MV-4-11 (cell line): ENCODE measurements at places on chromosomes 11 and 22.

GRCh38 chr11:104091281-104092096 lies 55.0 kb downstream of the DDI1 start:
- no peak for DNase-seq

GRCh38 chr11:67031791-67032561 lies 9.0 kb downstream of the SYT12 start:
- DNase-seq, result no peak

GRCh38 chr11:69883292-69884255 lies 64.4 kb upstream of the FGF3 start:
- no peak for DNase-seq

GRCh38 chr11:1113405-1114201 lies 38.9 kb downstream of the MUC2 start:
- no peak for DNase-seq

- peak; percentile 53 for DNase-seq
These were observed at the start of gene TMEM184B for GRCh38 chr22:38272373-38273134. TSS of gene TMEM184B (minus strand) at chr22:38273010. CDS start at chr22:38247961, 25,049 bp downstream.

- no peak for DNase-seq
These were observed 10.8 kb downstream of the SNX19 start for GRCh38 chr11:130905512-130905911.

- peak; percentile 54 for DNase-seq
These were observed 337.2 kb upstream of the API5 start for GRCh38 chr11:42974510-42975179.

DNA sequence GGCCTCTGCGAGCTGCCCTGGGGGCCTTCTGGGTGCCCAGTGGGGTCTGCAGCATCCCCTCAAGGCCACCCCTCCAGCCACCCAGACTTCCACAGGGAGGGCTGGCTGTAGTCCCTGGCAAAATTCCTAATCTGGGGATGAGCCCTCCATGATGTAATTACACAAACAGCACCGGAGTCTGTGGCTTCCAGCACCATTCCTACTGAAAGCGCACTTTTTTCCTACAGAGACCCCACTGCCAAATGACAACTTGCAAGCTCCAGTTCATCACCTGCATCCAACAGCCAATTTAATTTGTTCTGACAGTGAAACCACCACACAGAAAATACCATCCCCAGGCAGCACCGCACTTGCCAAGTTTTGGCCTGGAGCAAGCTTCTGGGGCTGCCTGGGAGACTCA lies 70.4 kb downstream of the TRMU start:
- DNase-seq, result no peak

DNA sequence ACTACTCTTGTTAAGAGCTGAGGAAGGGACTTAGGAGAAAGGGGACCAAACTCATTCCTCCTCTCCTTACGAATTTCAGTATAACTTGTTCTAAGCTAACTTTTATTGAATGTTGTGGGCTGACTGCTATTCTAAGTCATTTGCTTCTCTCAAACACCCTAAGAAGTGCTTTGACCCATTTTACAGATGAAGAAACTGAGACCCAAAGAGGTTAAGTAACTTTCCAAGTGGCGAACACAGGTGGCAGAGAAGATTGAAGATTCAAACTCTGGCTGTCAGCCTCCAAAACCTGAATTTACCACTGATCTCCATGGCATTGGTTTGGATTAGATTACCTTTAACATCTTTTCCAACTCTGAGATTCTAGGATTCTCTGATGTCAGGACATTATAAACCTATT lies 52.2 kb downstream of the TIMP3 start:
- no peak for DNase-seq

DNA sequence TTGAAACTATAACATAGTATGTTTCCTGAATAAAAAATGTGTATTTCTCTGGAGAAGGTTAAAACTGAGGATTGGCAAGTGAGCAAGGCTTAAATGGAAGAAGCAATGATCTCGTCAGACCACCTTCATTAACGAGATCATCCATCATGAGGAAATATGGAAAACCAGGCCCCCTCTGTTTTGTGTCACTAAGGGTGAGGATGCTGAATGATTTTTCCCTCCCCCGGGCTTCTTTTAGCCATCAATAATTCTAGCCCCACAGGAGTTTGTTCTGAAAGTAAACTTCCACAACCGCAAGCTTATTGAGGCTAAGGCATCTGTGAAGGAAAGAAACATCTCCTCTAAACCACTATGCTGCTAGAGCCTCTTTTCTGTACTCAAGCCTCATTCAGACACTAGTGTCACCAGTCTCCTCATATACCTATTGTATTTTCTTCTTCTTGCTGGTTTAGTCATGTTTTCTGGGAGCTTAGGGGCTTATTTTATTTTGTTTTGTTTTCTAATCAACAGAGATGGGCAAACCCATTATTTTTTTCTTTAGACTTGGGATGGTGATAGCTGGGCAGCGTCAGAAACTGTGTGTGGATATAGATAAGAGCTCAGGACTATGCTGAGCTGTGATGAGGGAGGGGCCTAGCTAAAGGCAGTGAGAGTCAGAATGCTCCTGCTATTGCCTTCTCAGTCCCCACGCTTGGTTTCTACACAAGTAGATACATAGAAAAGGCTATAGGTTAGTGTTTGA lies 5.8 kb upstream of the HBE1 start:
- no peak for DNase-seq

- no peak for DNase-seq
These were observed 453 bp downstream of the GAS2 start for GRCh38 chr11:22666688-22667439.

GRCh38 chr22:45344334-45344733 lies 34.6 kb downstream of the FAM118A start:
- DNase-seq, result no peak

DNA sequence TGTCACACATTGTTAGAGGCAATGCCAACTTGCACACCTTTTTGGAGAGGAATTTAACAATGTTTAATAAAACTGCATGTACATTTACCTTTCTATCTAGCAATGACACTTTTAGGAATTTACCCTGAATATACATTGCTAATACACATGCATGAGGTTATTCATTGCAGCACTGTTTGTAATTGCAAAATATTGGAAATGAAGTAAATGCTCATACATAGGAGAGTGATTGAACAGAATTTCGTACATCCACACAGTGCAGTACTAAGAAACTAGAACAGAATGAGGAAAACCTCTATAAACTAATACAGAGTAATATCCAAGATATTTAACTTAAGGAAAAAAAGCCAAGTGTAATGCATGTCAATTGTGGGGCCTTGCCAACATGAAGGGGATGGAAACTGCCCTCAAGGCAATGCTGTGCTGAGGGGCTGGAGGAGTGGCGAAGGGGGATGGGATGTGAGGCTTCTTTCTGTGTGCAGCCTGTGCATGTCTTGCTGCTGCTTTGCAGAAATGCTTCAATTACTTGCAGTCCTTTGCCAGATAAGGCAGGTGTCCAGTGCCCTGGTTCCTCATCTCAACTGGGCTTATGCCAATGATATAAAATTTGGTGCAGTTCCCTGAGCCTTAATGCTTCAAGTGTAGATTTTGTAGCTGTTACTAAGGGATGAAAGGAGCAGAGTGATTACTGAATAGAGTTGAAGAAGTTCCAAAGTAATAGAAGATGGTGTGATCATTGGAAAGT lies 96.1 kb downstream of the GRIA4 start:
- DNase-seq, result no peak

- peak; percentile 5 for DNase-seq
These were observed at the start of gene MAPK11 for GRCh38 chr22:50269970-50270665. TSS of gene MAPK11 (minus strand) at chr22:50270380. CDS start at chr22:50270292, 88 bp downstream.

GRCh38 chr11:131928992-131929391 lies 558.6 kb downstream of the NTM start:
- peak; percentile 77 for DNase-seq

DNA sequence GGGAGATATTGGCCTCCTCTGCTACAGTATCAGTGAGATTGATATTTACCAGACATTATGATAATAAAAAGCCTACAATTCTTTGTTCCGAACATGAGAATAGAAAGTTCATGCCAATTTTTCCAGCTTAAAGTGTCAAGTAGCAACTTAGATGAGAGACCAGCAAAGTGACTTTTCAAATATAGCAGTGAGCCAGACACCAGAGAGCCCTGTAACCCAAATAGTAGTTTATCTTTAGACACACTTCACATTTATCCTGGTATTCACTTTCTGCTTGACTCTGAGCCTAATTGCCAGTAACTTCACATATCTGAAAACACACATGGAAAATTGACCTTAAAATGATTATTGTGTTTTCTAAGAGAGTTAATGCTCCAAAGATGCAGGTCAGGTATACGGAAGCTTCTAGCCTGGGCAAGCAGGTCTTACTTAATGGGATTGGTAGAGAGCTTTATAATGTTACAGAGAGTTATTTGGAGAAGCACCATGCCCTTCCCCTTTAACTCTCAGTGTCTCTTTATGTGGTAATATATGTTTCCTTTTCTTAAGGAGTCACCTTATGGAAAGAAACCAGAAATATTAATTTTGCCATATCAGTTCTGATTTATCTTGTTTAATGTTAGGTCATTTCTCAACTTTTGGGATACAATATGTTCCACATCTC lies 852.3 kb upstream of the CHORDC1 start:
- DNase-seq, result no peak

GRCh38 chr11:125226706-125227105 lies 62.2 kb downstream of the PKNOX2 start:
- no peak for DNase-seq

GRCh38 chr22:44220727-44221680 lies 40.3 kb downstream of the PARVG start:
- no peak for DNase-seq

GRCh38 chr11:62999649-63000048 lies 14.9 kb upstream of the SLC22A6 start:
- DNase-seq, result no peak

DNA sequence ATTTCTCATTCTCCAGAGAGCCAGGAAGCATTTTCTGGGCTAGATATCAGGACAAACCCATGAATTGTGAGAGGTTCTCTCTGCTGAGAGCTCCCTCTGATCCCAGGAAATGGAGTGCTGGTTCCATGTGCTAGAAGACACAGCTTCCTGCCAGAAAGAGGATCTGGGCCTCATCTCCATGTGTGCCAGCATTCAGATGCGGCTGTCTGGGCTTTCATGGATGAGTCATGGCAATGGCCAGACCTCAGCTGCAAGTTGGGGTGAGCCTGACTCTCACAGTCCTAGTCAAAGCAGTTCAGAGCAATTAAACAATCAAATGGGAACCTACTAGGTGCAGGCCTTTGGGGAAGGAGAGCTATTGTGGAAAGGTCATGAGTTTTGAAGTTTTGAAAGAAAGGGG lies 82.3 kb upstream of the EED start:
- DNase-seq, result peak; percentile 96

DNA sequence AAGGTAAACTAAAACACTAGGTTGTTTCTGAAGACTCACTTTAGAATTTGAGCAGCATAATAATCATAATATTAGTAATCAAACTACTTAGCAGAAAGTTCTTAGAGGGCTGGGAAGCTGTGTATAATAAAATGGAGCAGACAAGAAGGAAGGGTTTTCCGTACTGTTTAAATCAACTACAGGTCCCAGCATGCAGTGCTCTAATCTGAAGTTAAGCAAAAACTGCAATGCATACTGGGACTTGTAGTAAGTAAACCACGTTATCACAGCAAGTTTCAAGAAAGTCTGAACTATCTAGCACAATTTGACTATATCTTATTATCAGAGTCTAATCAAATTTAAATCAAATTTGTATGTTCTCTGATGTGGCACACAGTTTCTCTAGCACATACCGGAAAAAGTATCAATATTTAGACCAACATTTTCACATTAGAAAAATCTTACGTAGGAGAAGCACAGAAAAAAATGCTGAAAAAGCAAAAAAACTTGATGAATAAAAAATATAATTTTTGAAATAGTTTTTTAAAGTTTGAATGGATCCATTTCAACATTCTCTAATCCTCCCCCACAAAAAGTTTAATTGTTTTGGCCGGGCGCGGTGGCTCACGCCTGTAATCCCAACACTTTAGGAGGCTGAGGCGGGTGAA lies 8.2 kb downstream of the PHF21A start:
- DNase-seq, result peak; percentile 84

DNA sequence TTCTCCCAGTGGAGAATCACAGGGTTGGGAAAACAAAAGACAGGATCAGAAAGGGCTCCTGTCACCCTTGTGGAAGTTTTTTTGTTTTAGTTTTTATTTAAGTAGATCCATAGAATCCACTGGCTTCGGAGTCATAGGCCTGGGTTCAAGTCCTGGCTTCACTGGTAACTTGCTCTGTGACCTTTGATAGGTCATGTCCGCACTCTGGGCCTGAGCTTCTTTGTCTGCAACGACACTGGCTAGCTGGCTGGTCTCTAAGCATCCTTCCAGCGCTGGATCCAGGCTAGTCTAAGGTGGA lies 1.4 kb downstream of the ZFTA start:
- DNase-seq, result no peak

DNA sequence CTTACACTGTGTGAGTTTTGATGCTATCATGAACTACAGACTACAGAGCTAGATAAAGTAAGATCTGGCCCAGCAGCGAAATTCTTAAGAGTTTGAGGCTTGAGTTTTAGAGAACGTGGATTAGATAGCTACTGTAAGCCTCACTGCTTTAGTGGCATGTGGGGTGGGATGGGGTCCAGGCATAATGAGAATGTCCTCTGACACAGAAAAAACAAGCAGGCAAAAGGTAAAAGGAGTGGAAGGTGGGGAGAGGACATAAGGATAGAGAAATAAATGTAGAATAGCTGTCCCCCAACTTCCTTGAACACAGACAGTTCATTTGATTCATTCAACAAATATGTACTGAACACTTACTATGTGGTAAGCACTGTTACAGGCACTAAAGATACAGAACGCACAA lies 324.5 kb upstream of the PITPNB start:
- no peak for DNase-seq

DNA sequence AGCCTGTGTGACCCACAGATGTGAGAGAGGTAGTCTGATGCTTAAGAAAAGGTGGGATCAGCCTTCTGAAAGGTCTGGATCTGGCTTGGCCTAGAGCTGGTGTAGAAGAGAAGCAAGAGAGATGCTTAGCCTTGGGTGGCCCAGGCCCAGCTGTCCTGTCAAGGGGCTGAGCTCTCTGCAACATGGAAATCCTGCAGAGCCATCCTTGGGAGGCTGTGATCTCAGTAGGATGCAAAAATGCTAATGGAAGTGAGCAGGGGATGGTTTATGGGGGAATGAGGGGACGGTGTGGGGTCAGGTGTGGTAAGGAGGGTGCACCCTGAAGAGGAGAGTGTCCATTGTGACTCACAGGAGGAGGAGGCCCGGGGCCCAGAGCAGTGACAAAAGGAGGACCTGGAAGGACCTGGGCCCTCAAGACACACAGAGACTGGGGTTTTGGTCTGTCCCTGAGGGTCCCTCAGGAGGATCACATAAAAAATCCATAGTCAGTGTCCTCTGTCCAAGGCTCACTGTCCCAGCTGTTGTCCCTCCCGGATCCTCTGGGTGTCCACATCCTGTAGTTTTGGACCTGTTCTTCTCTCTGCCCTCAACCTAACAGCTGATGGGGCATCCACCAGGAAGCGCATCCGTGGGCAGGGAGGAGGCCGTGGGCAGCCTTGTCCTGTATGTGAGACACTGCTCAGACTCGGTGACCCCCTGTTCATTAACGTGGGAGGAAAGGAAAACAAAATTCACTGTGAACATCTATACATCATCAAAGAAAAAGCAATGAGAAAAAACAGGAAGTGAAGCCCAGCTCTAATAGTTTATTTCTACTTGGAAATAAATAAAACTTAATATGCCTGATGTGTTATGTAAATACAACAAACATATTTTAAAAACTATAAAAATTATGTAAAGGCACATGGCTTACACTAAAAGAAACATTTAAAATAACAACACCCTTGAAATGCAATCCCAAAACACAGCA lies 129.8 kb downstream of the ZNF280B start:
- no peak for DNase-seq
